ENCODE measurements at places on chromosomes 1 and 21. TPM values are rescaled to one million over a fixed set of nuclear protein-coding genes. Genes with fewer than 3 reads are reported as not detected.

The PATJ gene
- total RNA-seq: 5.3 TPM

The ORC1 gene
- 1.9 TPM for total RNA-seq

The CXADR gene
- not detected for total RNA-seq

The LAX1 gene
- not detected for total RNA-seq

The SPEN gene
- total RNA-seq: 16.5 TPM
